EH (cell line): ENCODE measurements at places on chromosomes 2 and 18.

DNA sequence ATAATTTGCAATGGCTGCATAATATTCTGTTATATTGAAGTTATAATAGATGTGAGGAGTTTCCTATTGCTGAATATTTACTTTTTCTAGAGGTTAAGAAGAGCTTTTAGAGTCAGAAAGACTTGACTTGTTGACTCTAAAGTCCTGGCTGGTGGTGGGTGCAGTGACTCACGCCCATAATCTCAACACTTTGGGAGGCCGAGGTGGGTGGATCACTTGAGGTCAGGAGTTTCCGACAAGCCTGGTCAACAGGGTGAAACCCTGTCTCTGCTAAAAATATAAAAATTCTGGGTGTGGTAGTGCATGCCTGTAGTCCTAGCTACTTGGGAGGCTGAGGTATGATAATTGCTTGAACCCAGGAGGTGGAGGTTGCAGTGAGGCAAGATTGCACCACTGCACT, 33.9 kb upstream of the ATIC start:
- DNase-seq, result peak; percentile 23

DNA sequence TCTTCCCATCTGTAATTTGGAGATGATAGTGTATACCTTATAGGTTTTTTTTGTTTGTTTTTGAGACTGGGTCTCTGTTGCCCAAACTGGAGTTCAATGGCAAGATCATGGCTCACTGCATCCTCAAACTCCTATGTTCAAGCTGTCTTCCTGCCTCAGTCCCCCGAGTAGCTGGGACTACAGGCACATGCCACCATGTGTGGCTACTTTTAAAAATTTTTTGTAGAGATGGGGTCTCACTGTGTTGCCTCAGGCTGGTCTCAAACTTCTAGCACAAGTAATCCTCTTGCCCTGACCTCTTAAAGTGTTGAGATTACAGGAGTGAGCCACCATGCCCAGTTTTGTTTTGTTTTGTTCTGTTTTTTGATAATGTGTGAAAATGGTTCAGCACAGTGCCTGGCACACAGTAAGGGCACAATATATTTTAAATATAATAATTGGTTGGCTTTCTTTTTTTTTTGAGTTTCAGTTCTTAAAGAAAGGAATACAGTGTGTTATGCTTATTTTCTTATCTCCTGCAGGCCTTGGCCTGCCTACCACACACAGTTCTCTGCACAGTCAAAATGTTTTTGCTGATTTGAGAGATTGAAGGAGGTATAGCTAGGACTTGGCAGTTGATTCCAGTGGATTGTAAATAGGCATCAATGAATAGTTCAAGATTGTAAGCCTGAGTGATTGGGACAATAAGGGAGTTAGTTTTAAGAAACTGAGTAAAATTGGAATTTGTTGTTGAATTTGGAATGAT, 6.1 kb downstream of the ACTR3 start:
- DNase-seq, result no peak

DNA sequence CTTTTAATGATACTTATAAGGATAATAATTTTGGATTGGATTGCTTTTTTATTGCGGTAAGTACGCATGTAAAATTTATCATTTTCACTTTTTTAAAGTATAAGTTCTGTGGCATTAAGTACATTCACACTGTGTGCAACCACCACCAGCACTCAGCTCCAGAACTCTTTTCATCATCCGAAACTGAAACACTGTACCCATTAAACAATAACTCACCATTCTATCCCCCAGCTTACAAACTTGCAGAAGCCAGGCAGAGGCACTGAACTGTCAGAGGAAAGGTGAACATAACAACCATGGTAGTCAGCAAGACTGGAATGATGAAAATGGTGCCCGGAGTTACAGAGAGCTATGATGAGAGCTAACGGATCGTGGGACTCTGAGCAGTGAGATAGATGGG, 465.9 kb downstream of the ADCYAP1 start:
- no peak for DNase-seq

GRCh38 chr2:67241453-67241852, 155.7 kb upstream of the ETAA1 start:
- peak; percentile 35 for DNase-seq

- no peak for DNase-seq
These were observed 700 bp downstream of the TOGARAM2 start for GRCh38 chr2:28981620-28982376.

- DNase-seq, result peak; percentile 97
These were observed 50.2 kb upstream of the DTNA start for GRCh38 chr18:34659579-34660517.

GRCh38 chr2:44200759-44201158, 32.1 kb downstream of the PPM1B start:
- no peak for DNase-seq

- DNase-seq, result no peak
These were observed 536.6 kb downstream of the LRRTM4 start for GRCh38 chr2:76985387-76986136.

GRCh38 chr2:115160531-115161080, 718.2 kb downstream of the DPP10 start:
- no peak for DNase-seq

- no peak for DNase-seq
These were observed 37.0 kb downstream of the TPRKB start for GRCh38 chr2:73700131-73700611.

GRCh38 chr2:162917626-162918025, 79.1 kb upstream of the KCNH7 start:
- DNase-seq, result no peak

DNA sequence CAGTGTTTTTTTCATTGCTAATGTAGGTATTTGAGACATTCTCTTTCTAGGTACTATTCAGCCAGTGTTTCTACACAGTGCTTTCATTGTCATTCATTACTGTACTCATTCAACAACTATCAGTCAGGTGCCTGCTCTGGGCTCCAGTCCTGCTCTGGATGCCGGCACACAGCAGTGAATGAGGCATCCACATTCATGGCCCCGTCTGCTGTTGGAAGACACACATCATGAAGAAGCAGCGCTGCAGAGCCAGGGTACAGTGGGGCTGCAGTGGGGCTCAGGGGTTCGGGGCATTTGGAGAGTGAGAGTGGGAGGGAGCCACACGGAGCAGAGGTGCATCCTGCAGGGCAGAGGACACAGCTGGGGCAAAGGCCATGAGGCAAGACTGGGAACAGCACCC, 737.2 kb upstream of the RAB6C start:
- no peak for DNase-seq

DNA sequence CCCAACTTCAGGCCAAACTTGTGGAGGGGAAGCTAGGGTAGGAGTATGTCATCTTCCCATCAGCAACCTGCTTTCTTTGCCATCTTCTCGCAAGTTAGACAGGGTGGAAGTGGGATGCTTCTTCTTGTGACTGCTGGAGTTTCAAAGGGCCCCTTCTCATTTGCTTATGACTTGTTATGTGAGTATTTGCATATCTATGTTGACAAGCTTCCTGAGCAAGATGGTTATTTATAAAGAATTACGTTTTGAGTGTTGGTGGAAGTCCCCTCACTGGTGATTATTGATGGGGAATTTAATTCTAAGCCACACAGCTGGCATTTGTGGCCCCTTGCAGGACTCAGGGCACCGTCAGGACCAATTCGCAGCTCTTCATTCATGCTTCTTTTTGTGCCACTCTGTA, 791.0 kb downstream of the LRRTM4 start:
- DNase-seq, result no peak

DNA sequence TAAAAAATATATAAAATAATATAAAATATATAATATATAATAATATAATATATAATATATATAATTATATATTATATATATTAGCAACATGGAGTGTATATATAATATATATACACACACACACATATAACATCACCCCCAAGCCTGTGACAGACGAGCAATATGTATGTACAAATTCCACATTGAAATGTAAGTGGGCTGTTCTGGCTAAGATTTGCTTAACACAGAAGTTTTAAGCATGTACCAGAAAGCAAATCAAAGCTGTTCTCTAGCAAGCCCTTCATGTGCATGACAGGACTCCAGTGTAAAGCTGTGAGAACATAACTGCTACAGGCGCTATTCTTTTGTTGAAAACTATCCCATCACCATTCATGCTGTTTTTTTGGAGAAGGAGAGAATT, 261.7 kb upstream of the TNP1 start:
- DNase-seq, result no peak

DNA sequence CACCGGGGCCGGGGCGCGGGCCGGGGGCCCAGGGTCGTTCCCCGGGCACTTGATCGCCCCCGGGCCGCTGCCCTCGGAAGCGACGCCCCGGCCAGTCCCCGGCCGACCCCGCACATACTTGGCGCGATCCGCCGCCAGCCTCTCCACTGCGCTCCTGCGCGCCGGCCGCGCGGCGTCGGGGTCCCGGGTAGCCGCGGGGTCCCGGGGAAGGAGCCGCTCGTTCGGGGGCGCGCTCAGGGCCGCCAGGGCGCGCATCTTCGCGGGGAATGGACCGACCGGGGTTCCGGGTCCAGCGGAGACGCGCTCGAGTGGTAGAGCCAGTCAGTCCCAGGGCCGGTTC, 204 bp downstream of the FAM110C start:
- DNase-seq, result no peak

DNA sequence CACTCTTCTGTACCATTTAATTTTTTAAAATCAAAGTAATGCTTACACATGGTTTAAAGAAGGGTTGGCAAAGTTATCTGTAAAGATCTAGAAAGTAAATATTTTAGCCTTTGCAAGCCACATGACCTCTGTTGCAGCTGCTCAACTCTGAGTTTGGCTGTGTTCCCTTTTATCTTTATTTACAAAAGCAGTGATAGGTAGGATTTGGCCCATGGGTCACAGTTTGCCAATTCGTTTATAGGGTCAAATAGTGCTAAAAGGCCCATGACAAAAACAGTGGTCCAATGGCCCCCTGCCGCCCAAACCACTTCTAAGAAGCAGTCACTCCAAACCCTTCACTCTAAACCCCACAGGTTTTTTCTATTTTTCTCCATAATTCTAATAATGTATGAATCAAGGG, 124.8 kb downstream of the PARD3B start:
- peak; percentile 9 for DNase-seq

DNA sequence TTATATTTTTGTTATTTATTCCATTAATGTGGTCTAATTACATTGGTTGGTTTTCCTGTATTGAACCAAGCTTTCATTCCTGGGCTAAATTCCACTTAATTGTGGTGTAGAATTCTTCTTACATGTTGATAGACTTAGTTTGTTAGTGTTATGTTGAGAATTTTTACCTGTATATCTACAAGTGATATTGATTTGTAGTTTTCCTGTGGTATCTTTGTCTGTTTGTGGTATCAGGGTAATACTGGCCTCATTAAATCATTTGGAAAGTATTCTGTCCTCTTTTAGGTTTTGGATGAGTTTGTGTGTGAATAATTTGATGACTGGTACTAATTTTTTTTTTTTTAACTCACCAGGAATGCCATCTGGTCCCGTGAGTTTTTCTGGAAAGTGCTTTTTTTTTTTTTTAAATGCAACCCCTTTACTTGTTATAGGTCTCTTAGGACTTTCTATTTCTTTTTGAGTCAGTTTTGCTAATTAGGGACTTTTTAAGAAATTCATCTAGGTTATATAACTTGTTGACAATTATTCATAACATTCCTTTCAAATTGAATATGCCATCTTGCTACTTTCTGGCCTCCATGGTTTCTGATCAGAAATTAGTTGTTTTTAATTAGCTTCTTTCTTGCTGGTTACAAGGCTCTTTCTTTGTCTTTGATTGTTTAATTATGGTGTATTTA, 232.8 kb downstream of the CCDC85A start:
- no peak for DNase-seq

- DNase-seq, result no peak
These were observed 96.5 kb downstream of the MYT1L start for GRCh38 chr2:2234398-2235195.

- peak; percentile 84 for DNase-seq
These were observed 65.5 kb upstream of the HK2 start for GRCh38 chr2:74768401-74768914.

GRCh38 chr18:51153659-51154371, 43.7 kb downstream of the MEX3C start:
- no peak for DNase-seq

DNA sequence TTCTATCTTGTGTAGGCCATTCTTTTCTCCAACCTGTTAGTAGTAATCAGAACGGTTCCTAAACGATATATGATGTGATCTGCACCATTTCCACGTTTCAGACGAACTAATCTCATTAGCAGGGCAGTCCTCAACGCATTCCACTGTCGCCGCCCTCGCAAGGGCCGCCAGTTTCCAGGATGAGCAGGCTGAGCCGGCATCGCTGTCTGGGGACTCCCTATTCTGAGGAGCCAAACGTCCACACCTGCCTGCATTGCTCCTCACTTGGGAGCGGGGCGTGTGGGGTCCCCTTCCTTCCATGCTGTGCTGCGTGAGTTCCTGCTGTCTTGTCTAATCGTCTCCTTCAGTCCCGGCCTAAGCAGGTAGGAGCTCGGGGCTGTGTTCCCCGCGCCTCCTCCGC, 76.6 kb downstream of the PSMG2 start:
- DNase-seq, result no peak

DNA sequence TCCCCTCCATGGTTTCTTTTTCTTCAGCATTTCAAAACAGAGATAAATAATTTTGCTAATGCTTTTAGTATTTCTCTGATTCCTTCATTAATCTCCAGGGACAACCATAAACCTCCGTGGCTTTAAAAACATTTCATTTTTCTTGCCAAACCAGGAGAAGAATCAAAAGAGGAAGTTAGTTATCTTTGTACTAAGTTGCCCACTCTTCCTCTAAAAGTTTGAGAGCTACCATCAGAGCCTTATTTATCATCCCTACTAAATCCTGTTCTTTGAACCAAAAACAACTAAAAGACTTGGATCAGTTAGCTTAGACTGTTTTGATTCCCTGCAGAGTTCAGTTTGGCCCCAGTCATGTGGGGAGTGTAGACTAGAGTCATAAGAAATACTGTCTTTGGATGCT, 208.4 kb downstream of the SETBP1 start:
- no peak for DNase-seq

- DNase-seq, result no peak
These were observed 1462.7 kb upstream of the NXPH2 start for GRCh38 chr2:140242889-140243288.

GRCh38 chr2:25168256-25169072, at the start of gene POMC:
POMC (minus strand) TSS chr2:25168580; CDS start chr2:25164772, 3,808 bp downstream.
- DNase-seq, result peak; percentile 38

- no peak for DNase-seq
These were observed 29.0 kb downstream of the PSMD14 start for GRCh38 chr2:161337247-161337646.

GRCh38 chr2:226272435-226272834, 527.2 kb downstream of the IRS1 start:
- DNase-seq, result no peak

- no peak for DNase-seq
These were observed 23.9 kb downstream of the DYSF start for GRCh38 chr2:71477231-71477691.

GRCh38 chr2:85926931-85927661, 38.3 kb upstream of the ST3GAL5 start:
- peak; percentile 19 for DNase-seq

DNA sequence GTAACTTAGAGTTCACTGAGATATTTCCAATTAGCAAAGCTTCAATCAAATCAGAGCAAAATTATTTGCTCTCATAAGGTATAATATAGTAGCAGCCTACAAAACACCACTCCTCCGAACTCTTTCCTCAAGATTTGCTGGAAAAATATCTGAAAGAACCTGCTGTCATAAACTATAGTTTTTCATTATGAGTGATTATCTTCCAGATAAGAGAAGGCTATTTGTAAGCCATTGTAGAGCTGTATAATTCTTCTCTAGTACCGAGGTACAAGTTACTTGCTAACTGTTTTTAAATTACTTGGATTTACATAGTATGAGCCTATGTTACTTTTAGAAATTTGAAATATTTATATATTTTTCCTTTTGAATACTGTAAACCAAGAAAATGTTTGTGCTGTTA, 2.1 kb downstream of the NDC80 start:
- DNase-seq, result peak; percentile 5
